Activated gamma-delta T cell treated with Interleukin-2 at 50 U/mL for 16 hours (primary cell): ENCODE measurements at places on chromosomes 13 and 19.

GRCh38 chr13:49302817-49303216, 55.1 kb downstream of the CDADC1 start:
- DNase-seq, result no peak

DNA sequence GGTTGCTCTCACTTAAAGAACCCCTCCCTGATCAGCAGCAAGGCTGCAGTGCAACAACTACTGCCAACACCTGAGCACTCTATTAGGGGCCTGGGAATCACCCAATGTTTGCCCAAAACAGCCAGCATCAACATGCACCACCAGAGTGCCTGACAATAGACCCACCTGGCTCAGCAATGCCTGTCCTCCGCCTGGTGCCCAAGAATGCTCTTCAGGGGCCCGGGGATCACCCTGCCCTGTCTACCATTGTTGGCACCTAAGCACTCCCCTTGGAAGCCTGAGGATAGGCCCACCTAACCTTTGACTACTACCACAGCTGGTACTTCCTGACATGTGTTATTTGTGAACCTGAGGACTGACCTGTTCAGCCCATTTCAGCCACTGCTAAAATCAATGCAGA, 1363.1 kb upstream of the PRR20A start:
- no peak for DNase-seq

DNA sequence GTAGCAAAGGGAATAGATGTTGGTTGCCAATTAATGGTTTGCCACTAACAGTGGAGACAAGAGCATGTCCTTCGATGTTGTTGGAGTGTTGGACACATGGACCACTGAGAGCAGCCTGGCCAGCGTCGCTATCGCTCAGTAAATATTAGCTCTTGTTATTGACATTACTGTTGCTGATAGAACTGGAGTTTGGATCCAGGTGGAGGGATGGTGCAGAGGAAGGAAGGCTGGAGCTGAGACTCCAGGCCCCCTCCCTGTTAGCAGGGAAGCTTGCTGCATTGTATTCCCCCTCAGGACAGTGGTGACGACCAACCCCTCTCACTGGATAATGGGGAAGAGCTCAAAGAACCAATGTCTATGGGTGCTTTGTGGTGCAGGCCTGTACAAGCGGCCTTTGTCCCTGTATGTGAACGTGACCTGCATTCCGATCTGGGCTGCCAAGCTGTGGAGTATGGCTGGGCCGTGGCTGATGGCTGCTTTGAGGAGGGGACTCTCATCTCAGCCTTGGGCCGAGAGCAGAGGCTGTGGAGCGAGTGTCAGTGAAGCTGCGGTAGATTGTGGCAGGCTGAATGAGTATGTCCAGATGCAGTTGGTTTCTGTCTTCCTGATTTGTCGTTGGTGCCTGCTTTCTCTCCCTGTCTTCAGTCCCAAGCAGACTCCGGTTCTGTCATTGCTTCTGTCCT, 7.0 kb downstream of the CLASRP start:
- DNase-seq, result no peak

DNA sequence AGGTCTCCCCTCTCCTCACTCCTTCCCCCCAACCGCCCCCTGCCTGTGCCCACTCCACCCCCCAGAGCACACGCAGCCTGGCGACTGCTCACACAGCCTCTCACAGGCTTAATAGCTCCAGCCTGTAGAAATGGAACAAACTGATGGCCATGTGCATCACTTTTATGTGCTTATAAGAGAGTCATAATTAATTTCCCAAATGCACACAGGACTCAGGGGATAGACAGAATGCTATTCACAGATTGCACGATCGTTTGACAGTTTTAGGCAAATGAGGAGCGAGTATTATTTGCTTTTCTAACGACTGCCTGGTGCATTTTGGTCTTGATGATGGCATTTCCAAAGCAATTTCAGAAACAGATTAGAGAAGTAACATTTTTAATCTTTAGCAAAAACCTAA, 97.7 kb upstream of the VSTM2B start:
- DNase-seq, result no peak

GRCh38 chr19:31548941-31549340, 199.7 kb upstream of the TSHZ3 start:
- DNase-seq, result no peak

DNA sequence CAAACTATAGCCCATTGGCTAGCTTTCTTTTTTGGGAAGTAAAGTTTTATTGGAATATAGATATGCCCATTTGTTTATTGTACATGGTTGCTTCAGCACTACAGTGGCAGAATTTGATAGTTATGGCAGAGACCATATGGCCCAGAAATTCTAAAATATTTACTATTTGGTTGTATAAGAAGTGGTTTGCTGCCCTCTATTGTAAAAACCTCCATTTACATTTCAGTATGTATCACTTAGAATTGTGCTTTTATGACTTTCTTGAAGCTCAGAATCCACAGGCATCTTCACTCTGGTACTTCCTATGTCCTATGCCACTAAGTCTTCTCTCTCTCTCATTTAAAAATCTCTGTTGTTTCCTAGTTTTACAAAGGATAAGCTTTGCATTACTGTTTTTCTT, 37.7 kb downstream of the DLEU7 start:
- no peak for DNase-seq

- DNase-seq, result no peak
Observed at GRCh38 chr13:111909971-111910671, 156.8 kb upstream of the SOX1 start.

- DNase-seq, result no peak
Observed at GRCh38 chr13:99390601-99391000, 83.4 kb upstream of the GPR183 start.

- no peak for DNase-seq
Observed at GRCh38 chr19:19417628-19418245, 12.3 kb downstream of the GATAD2A start.

DNA sequence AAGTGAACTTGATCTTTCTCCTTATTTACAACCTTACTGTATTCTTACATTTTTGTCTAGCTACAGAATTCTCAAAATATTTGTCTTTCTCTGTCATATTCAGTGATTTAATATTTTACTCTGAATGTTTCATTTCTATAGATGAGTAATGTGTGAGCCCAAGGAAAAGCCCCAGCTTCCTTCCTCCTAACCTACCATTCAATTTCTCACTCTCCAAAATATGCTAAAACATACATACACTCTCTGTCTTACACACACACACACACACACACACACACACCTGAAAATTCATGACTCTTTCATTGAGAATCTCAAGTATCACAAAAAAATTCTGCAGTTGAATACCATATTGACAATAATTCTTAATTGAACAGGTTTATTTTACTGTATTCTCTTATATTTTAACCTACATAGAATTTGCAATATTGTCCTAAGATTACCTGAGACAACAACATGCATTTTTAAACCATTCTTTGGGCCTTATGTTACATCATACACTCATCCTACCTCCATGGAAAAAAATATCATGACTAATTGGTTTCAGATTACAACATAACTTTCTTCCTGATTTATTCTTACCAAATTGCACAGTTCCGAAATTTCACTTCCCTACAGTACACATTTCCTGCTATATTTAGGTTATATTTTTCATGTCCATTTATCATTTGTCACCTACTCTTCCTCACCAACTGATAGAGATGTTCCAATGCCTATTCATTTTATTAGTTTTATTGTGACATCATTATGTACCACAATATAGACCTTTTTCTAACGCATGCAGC, 1965.6 kb upstream of the PCDH20 start:
- no peak for DNase-seq

DNA sequence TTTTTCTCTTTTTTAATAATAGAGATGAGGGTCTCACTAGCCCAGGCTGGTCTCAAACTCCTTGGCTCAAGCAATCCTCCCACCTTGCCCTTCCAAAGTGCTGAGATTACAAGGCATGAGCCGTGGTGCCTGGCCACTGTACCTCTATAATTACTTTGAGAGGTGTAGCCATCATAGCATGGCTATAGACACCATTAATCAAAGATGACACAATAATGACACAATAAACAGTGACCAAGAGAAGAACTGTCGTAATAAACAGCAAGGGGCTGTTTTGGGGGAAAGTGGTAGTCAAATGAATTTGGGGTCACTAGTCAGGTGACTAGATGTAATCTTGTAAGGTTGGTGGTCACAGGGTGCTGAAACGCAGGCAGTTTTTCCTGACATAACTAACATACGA, 30.4 kb downstream of the KLF5 start:
- DNase-seq, result no peak

GRCh38 chr13:50205581-50205980, 190.3 kb downstream of the KCNRG start:
- DNase-seq, result no peak

DNA sequence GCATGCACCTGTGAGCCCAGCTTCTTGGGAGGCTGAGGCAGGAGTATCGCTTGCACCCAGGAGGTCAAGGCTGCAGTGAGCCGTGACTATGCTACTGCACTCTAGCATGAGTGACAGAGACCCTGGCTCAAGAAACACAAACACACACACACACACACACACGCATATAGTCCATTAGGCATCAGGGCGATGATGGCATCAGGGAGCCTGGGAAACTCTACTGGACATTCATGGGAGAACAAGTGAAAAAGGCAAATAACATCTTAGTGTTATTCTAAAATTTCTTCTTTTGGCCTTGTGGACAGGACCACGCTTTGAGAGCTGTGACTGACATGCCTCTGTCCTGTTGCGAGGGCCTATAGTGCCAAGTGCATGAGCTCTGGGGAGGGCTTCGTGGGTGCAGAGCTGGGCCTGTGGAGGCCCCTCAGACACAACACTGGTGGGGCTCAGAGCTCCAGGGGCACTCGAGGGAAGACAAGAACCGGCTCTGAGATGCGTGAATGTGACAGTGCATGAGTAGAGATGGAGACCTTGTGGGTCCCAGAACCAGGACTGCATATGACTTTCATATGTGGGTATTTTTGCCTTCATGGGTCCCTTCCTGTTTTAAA, 8.0 kb upstream of the USF2 start:
- DNase-seq, result no peak

- no peak for DNase-seq
Observed at GRCh38 chr19:50820549-50821247, 2.9 kb downstream of the KLK1 start.

DNA sequence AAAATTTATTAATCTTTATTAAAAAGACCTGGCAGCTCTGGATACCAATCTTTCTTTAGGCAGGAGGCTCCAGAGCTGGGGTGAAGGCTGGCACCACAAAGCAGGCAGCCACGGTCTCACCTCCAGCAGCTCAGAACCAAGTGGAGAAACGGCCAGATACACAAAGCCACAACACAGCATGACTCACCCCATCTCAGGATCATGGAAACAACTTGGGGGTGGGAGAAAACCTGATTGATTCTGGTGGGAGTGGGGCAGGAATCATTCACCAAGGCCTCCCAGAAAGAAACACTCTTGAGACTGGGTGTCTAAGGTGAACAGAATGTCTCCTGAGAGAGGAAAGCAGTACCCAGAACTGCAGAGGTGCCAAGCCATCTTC, 64.2 kb downstream of the CRYL1 start:
- no peak for DNase-seq

DNA sequence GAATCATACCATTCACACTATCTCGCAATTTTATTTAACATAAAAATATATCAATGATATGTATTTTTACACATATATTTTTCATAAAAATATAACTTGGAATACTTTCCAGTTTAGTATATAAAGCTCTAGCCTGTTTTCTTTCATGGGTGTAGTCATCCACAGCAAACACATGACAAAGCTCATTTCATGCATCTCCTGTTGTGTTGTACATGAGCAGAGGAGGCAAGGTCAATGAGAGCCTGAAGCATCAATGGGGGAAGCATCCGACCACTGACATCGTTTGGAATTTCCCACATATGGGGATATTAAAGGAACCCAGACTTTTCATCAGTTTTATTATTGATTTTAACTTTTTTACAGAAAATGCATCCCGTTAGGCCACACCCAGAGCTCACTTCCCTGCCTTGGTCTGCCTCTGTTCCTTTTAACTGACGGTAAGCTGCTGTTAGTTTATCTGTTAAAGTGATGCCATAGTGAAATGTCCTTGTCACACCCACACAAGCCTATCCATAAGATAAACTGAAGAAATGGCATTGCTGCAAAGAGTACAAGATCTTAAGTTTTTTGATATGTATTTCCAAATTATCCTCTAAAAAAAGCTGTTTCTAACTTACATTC, 44.0 kb downstream of the MIPEP start:
- no peak for DNase-seq

- no peak for DNase-seq
Observed at GRCh38 chr19:3403489-3404323, 37.3 kb downstream of the NFIC start.

- no peak for DNase-seq
Observed at GRCh38 chr13:92459306-92459705, 767.3 kb upstream of the GPC6 start.

DNA sequence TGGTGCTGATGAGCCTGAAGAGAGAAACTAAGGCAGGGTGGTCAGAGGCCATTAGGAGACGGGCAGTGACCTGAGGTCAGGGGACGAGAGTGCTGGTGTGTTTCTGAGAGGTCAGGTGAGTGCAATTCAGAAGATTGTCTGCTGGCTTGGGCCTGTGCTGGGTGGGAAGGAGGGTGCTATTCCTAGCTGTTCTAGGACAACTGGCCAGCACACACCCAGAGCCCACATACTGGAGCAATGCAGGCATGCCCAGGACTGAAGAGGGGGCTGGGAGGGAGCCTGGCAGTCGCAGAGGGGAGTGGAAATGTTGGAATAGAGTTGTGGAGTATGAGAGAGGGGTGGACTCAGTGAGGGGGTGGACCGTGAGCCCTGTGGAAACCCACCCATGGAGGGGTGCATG, 16.5 kb downstream of the ARHGEF7 start:
- no peak for DNase-seq

DNA sequence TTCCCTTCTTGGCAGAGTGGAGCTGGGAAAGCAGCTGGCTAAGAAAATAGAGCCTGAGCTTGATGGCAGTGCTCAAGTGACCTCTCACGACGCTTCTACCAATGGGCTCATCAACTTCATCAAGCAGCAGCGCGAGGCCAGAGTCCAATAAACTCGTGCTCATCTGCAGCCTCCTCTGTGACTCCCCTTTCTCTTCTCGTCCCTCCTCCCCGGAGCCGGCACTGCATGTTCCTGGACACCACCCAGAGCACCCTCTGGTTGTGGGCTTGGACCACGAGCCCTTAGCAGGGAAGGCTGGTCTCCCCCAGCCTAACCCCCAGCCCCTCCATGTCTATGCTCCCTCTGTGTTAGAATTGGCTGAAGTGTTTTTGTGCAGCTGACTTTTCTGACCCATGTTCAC, 4.3 kb upstream of the PDCD2L start:
- DNase-seq, result no peak

GRCh38 chr13:51518827-51519226, 65.4 kb upstream of the WDFY2 start:
- DNase-seq, result no peak

GRCh38 chr13:74645586-74645985, 511.4 kb upstream of the KLF12 start:
- no peak for DNase-seq

DNA sequence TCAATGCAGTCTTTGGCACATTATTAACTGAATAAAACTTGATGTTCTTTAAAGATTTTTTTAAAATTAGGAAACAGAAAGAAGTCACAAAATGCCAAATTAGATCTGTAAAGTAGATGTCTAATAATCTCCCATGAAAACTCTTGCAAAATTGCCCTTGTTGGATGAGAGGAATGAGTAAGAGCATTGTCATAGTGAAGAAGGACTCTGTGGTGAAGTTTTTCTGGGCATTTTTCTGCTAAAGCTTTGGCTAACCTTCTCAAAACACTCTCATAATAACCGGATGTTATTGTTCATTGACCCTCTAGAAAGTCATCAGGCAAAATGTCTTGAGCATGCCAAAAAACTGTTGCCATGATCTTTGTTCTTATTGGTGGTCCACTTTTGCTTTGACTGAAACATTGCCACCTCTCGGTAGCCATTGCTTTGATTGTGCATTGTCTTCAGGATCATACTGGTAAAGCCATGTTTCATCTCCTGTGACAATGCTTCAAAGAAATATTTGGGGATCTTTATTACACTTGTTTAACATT, 549.3 kb downstream of the LIG4 start:
- no peak for DNase-seq

- DNase-seq, result no peak
Observed at GRCh38 chr13:99029576-99029975, 51.7 kb upstream of the DOCK9 start.
